ENCODE measurements at places on chromosomes 3 and 15.

DNA sequence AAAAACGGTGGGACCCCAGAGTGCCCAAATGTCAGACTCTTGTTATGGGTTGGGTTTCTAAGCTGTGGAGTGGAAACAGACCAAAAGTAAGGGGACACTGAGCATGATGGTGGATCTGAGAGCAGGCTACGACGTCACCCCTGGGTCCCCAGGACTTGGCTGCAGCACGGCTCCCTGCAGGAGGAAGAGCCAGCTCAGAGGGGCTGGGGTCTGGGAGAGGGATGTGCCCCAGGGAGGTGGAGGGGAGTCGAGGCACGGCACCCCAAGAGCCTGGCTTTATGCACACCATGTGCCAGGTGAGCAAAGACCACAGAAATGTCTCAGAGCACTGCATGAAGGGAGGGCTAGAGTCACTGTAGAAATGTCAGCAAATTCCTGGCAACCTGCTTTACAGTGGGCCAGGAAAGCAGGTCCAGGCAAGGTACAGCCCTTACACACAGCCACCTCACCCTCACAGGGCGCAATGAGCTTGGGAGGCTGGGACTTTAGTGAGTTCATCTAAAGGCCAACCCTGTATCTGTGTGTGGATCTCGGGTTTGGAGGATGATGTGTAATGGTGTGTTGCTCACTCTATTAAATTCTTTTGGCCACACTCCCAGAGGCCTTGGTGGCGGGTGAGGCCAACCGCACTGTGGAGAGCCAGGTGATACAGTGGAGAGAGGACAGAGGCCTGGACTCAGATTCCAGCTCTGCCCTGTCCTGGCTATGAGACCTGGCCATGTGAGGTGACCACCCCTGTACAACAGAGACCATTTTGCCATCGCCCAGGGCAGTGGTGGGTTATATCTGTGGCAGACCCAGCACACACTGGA is 14.1 kb downstream of the CTSH start:
- DNase-seq = peak; percentile 85

DNA sequence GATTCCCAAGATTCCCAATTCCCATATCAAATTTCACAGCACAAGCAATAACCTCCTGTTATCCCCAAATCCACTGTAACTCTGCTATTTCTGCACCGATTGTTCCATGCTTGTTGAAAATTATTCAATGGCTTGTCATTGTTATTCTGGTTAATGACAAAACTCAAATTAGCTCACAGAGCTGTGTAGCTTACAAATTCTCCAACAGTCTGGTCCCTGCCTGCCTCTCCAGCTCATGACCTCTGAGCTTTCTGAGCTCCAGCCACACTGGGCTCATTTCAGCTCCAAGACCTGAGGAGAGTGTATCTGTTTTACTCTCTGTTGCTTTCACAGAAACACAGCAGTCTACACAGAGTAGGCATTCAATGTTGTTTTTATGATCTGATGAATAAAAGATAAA is 3.3 kb downstream of the DPPA2 start:
- no peak for DNase-seq

DNA sequence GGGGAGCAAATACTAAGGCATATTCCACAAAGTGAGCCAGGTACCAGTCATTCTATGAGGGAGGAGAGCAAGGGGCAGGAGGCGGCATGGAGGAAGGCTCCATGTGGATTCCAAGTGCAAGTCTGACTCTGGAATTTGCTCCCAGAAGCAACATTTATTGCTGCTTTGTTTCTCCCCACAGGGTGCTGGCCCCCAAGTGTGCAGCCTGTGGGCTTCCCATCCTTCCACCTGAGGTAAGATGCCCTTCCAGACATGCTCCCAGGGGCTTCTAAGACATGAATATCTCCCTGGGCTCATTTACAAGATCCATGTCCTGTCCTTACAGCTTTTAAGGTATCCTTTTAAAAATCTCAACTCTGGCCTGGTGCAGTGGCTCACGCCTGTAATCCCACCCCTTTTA is 15.9 kb upstream of the SACM1L start:
- DNase-seq = no peak

- peak; percentile 59 for DNase-seq
Observed at GRCh38 chr3:188712248-188712924, 459.4 kb upstream of the TPRG1 start.

- DNase-seq = no peak
Observed at GRCh38 chr15:68278345-68278594, 725 bp downstream of the FEM1B start.

DNA sequence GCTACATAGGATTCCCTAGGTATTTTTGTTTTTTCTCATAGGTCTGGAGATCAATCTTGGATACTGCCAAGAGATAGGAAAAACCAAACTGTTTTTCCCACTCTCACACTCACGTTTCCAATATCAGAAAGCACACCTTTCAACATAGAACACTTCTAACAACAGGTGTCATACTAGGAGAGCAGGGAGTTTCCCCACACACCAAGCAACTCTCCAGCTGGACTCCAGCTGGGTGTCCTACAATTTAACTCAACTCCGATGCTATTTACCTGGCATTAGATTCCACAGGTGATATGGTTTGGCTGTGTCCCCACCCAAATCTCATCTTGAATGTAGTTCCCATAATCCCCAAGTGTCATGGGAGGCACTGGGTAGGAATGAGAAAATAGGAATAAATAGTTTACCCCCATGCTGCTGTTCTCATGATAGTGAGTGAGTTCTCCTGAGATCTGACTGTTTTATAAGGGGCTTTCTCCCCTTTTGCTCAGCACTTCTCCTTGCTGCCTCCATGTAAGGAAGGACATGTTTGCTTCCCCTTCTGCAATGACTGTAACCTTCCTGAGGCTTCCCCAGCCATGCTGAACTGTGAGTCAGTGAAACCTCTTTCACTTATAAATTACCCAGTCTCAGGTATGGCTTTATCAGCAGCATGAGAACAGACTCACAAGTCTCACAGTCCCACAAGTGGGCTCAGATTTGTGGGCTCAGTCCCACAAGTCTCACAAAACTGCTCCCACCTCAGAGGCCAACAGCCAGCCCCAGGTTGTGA is 354.5 kb upstream of the THBS1 start:
- DNase-seq = no peak

GRCh38 chr3:14377838-14378169 is 24.6 kb upstream of the SLC6A6 start:
- DNase-seq = no peak

DNA sequence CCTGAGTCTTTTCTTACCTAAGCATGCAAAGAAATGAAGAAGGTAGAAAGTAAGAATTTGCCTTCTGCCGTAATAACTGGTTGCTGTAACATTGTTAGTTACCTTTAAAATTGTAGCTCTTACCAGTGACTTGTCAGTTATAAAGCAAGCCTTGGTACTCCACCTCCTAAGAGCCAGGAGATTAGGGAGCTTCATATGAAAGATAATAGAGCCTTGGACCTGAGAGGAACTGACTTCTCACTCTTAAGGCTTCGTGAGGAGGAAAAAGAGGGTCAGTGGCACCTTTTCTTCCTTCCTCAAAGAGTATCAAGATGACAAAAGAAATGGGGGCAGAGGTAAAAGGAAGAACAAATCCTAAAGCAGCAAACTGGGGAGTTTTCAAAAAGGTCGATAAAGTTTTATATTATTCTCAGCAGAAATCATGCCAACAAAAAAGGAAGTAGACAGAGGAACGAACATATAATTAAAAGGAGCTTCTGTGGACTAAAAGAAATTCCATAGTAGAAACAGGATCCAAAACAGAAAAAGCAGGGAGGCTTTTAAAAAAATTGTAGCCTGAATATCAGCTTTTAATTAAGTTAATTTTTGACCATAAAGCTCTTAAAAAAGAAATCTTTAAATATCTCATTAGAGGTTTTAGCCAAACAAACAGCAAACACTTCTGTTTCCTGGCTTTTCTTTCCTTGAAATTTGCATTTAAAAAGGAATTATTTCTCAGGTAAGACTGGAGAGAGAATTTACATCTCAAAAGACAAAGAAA is 847.1 kb upstream of the ALCAM start:
- DNase-seq = no peak

DNA sequence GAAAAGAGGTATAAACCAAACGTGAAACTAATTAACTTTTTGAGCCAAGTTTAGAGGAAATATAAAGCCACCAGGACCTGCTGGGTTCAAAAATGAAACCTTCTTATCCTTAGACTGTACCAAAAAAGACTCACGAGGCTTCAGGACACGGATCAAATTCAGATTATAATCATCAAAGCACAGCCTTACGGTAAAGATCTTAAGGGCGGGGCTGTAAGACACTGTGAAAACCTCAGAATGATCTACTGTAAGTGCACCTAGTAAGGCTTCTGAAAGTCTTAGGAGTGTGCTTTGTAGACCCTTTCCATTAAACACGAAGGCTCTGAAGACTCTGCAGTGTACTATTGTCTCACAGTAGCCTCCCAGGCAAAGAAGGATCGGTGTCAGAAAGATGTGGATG is 26.8 kb downstream of the TARS3 start:
- no peak for DNase-seq

DNA sequence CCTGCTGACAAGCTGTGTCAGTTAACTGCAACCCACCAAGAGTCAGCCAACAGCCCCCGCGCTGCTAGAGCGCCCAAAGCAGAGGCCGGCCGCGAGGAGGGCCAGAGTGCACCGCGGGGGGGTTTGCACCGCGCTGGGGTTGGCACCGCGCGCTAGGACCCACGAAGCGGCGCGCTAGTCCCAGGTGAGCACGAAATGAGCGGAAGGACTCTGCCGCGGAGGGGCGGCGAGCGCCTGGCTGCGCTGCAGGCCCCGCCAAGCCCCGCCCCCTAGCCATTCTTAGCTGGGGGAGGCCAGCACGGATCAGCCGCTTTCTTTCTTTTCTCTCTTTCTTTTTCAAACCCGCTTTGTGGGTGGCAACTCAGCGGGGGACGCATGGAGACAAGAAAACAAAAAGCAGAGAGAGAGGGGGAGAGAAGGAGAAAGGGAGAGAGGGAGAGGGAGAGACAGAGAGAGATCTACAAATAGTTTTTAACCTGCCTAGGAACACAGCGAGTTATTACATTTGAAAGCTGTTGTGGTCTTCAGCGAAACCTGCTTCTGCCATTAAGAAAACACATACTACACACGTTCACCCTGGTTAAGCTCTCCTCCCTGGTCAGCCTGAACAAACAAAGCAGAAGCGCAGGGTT is 6.9 kb upstream of the FOXB1 start:
- no peak for DNase-seq

DNA sequence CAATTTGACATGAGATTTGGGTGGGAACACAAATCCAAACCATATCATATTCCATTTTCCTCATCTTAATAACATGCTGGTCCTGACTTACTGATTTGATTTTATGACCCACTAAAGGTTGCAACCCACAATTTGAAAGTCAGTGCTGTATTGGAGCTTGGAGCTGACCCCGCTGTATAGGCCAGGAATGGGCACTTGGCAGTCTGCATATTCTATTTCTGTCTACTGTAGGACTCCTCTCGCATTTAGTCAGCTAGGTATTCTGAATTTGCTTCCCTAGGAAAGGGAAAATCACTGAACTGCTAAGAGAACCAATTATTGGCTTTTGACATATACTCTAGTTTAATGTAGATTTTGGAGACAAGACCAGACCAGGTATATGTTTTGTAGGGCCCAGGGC is 157.0 kb downstream of the MFSD1 start:
- DNase-seq = no peak

DNA sequence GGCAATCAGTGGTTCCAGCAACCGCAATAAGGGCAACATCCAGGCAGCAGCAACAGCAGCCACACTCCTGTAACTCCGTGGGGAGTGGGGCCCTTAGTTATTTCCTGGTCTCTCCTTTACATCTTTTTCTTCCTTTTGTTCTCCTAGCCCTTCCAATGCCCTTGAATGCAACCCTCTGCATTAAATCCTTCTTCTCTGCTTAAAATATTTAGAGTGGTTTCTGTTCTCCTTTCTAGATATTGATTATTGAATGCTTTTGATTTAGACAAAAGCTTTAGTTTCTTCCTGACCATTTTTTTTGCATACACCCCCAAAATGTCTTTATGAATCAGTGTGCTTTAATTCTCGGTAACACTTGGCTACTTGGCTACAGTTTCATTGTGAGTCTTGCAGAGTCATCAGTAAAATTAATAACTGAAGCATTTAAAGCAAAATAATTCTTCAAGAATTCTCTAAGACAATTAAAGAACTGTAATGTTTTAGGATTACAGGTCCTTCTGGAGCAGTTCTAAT is 586.1 kb downstream of the MECOM start:
- no peak for DNase-seq

GRCh38 chr15:39094116-39094515 is 486.8 kb upstream of the THBS1 start:
- DNase-seq = peak; percentile 45

DNA sequence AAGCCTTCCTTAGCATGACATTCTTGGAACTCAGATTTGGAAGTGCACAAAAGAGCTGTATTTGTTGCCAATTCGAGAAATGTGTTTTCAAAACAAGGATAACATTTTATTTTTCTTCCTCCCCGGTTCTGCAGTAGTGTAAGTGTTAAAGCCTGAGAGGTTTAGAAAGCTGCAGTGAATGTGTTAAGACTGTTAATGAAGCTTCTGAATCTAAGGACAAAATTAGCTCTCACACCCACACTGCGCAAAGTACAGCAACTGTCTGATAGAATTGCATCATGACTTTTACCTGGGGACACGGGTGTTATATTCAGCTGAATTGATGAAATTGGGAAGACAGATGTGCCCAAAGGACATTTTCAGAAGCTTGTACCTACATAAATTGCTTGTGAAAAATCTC is 344.4 kb downstream of the CADM2 start:
- no peak for DNase-seq

GRCh38 chr15:82854554-82854953 is 45.1 kb downstream of the WHAMM start:
- no peak for DNase-seq

- DNase-seq = peak; percentile 84
Observed at GRCh38 chr3:45988804-45989203, 6.8 kb downstream of the FYCO1 start.

- DNase-seq = no peak
Observed at GRCh38 chr3:191740712-191741111, 279.7 kb downstream of the PYDC2 start.

- DNase-seq = peak; percentile 48
Observed at GRCh38 chr3:178777718-178778411, 241.6 kb downstream of the KCNMB2 start.

GRCh38 chr3:122681284-122681973 is 790 bp downstream of the PARP14 start:
- no peak for DNase-seq

GRCh38 chr3:98240131-98240530 is 23.9 kb upstream of the OR5H6 start:
- DNase-seq = no peak

DNA sequence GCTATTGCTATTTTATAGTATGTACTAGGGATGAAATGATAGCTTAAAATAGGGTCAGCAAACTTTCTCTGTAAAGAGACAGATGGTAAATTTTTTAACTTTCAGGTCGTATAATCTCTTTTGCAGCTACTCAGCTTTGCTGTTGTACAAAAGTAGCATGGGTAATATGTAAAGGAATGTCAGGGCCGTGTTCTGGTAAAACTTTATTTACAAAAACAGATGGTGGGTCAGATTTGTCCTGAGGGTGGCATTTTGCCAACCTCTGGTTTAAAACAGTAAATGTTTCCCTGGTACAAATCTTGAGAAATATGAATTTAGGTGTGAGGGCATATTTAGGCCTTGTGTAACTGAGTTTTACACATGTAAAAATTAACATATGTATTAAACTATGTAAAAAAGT is 18.6 kb downstream of the NMD3 start:
- DNase-seq = no peak

All from fibroblast of skin of abdomen (primary cell).